ENCODE measurements at places on chromosomes 12 and 14.

GRCh38 chr14:102802834-102803523, 25.7 kb downstream of the TRAF3 start:
- DNase-seq: no peak

GRCh38 chr14:106883218-106883692, 1356.9 kb downstream of the TMEM121 start:
- DNase-seq: no peak

- DNase-seq: no peak
Observed at GRCh38 chr12:116955382-116956021, 44.8 kb downstream of the FBXW8 start.

DNA sequence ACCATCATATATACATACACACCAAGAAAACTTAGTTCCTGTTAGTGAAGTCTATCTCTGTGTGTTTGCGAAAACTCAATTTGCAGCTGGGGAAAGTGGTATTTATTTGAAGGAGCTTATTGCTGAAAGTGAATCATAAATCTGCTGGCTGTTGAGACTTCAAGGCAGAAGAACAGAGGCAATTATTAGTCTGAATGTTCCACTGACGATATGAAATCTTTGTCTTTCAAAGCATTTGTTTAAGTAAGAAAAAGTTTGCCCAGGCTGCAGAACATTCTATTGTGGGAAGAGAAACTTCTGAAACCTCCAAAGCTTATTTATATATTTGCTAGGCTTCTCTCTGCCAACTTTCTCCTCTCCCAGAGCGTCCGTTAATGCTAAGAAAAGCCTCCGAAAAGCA, 255.7 kb upstream of the TMPO start:
- no peak for DNase-seq

GRCh38 chr14:91911474-91912032, 35.9 kb downstream of the FBLN5 start:
- no peak for DNase-seq

DNA sequence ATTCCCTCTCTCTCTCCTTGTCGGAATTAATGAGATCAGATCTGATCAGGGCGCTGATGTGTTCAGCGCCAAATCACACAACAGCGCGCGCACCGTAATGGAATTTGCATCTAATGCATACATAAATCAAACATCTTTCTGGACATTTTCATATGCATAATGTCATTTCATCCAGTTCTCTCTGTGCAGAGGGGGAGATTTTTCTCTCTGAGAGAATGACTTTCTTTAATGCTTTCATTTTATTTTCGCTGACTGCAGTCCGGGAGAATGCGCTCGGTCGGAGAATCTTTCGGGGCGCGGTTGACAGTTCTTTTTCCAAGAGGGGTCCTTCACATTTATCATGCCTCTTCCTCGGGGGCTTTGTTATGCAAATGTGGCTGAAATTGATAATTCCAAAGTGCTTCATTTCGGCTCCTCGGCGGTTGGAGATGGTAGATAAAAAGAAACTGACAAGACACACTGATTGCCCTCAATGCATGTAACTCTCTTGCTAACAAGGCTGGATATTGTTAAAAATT, 615.9 kb downstream of the VRK1 start:
- no peak for DNase-seq

DNA sequence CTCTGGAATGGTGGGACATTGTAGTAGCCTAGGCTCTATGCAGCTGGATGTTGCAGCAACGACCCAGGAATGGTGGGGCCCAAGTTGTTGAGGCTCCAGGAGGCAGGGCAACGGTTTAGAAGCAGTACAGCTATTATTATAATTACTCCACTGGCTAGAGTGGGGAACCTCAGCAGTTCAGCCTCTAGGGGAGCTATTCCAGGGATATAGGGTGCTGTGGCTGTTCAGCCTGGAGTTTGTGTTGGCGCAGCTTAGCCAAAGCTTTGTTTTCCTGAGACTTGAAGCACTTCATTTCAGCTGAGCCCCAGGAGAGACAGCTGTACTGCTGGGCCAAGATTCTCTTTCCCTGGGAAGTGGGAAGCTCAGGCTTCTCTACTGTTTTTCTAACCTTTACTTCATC, 1023.0 kb upstream of the ATXN7L3B start:
- DNase-seq: no peak

GRCh38 chr12:91924827-91925226, 220.8 kb downstream of the BTG1 start:
- no peak for DNase-seq

- no peak for DNase-seq
Observed at GRCh38 chr12:32302218-32303173, 96.9 kb upstream of the FGD4 start.

GRCh38 chr12:67148265-67148664, 120.9 kb upstream of the CAND1 start:
- DNase-seq: no peak

DNA sequence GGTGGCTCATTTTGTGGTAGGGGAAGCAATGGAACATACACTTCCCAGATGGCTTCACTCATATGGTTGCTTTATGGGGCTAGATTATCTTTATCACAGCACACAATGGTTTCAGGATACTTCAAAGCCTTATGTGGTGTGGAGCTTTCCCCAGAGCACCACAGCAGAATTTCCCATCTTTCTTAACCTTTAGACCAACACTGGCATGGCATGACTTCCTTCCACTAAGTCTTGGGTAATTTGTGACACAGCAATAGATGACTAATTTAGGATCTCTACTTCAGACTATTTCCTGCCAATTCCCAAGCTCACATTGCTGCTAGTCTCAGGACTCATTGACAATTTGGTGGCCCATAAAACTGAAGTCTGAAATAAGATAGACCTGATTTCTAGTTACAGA, 36.9 kb upstream of the DCN start:
- no peak for DNase-seq

- DNase-seq: no peak
Observed at GRCh38 chr12:67765776-67766766, 117.5 kb downstream of the DYRK2 start.

GRCh38 chr12:82448911-82449578, 90.7 kb downstream of the METTL25 start:
- DNase-seq: no peak

DNA sequence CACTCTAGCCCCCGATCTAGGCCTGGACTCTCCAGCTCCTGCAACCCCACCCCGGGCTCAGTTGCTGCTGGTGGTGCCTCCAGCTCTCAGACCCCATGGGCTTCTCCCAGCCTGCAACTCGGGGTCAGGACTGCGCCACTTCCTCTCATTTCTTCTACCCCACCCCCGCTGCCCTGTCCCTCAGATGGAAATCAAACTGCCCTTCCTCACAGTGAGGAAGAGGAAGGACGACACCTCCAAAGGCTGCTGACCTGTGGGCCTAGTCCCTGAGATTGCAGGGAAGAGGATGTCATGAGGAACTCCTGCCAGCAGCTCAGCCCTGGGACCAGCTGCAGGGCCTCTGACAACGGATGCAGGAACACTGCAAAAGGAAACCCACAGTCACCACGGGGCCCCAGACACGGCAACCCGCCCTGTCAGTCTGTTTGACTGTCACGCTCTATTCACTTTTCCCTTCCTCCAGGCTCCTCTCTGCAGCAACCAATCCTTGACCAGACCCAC, 29.3 kb upstream of the PNMA1 start:
- no peak for DNase-seq

DNA sequence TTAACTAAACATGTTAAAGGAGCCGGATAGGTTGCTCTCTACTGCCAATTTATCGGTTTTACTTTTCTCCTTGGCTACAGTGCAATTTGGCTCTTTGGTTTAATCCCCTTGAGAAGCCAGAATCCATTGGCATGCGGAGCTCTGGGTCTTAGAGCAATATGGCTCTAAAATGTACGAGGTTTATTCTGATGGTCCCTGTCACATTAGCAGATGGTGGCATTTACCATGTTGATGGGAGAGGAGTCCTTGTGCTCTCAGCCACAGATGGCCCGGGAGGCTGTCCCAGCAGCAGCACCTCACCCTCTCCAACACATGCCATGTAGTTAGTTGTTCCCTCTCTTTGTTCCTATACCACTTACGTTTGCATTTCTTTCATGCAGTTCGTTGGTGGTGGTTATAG, 179.7 kb downstream of the RGS6 start:
- no peak for DNase-seq

DNA sequence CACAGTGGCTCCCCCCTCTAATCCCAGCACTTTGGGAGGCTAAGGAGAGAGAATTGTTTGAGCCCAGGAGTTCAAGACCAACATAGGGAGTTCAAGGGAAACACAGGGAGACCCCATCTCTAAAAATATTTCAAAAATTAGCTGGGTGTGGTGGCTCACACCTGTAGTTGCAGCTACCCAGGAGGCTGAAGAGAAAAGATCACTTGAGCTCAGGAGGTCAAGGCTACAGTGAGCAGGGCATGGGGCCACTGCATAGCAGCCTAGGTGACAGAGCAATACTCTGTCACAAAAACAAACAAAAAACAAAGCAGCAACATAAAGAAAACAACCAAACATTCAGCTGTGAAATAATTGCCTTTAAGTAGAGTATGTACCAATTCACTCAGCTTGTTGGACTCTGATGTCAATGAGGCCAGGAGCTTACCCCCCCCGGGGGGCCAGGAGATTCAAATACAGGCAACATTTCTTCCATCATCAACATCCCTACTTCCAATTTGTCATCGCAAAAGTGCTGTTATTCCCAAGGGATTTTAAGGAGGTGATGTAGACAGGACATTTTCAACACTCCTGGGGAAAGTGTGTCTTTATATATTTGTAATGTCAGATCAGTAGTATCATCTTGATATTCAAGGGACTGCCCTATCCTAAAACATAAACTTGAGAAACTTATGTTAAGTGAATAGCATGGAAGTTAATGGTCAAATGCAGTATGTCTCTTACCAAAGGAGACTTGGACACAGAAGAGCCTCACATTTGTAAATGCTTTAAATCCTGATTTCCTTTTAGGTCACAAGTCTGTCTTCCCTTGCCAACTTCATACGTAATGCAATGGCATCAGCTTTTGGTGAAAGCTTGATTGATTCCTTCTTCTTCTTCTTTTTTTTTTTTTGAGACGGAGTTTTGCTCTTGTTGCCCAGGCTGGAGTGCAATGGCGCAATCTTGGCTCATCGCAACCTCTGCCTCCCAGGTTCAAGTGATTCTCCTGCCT, 40.6 kb upstream of the AEBP2 start:
- no peak for DNase-seq

GRCh38 chr14:91228112-91229004, 16.1 kb downstream of the GPR68 start:
- DNase-seq: no peak

GRCh38 chr14:60317609-60318008, 68.6 kb downstream of the PPM1A start:
- no peak for DNase-seq

DNA sequence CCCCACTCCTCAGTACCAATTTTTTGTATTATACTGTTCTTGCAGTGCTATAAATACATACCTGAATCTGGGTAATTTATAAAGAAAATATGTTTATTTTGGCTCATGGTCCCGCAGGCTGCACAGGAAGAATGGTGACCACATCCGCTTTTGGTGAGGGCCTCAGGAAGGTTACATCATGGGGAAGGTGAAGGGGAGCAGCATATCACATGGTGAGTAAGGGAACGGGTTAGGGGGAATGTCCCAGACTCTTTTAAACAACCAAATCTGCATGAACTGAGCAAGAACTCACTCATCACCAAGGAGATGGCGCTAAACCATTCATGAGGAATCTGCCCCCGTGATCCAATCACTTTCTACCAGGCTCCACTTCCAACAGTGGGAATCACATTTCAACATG, 40.0 kb downstream of the OSBPL8 start:
- DNase-seq: peak; percentile 72

GRCh38 chr12:51868821-51869495, 18.9 kb upstream of the ANKRD33 start:
- DNase-seq: no peak

GRCh38 chr12:109930028-109930800, 30.1 kb downstream of the TCHP start:
- DNase-seq: no peak

GRCh38 chr12:108671110-108671509, 37.4 kb upstream of the SELPLG start:
- DNase-seq: no peak

- DNase-seq: no peak
Observed at GRCh38 chr14:46290706-46291105, 360.9 kb downstream of the RPL10L start.

- peak; percentile 84 for DNase-seq
Observed at GRCh38 chr12:88299567-88300101, 157.5 kb downstream of the TMTC3 start.

Data from glomerular endothelial cell (primary cell).